ENCODE measurements at places on chromosomes 2 and 18.

GRCh38 chr18:3985664-3986063 is 469.4 kb downstream of the DLGAP1 start:
- DNase-seq: peak; percentile 37

GRCh38 chr2:151410485-151410834 is 758 bp downstream of the RIF1 start:
- no peak for DNase-seq

GRCh38 chr2:109239720-109240119 is 110.7 kb downstream of the SH3RF3 start:
- DNase-seq: peak; percentile 28

DNA sequence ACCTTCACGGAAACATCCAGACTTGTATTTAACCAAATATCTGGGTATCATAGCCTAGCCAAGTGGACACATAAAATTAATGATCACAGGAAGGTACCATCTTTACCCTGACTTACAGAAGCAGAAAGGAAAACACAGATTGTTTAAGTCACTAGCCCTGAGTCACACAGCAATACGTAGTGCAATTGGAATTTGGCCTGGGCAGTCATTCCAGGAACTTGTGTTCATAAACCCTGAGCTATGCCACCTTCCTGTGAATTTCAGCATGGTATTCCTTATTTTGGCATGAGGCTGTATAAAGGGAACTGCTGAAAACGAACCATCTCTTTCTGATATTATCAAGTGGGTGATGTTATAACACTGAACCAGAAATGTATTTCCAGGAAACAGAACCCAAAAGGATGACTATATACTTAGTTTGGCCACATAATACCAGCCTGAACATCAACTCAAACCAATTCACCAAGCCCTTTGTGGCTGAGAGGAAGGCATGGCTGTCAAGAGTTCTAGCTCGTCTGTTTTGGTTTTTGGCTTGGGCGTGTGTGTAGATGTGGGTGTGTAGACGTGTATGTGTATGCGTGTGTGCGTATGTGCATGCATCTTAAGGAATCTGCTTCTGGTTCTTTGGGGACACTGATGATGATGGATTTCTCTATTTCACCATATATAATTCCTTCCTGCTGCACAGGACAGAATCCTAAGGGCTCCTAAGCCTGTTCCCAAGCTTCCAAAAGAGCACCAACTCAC is 533.4 kb upstream of the ID2 start:
- DNase-seq: peak; percentile 86

- no peak for DNase-seq
Observed at GRCh38 chr2:149562324-149562723, 25.3 kb downstream of the MMADHC start.
